ENCODE measurements at places on chromosomes 2 and 18.
A peak's percentile ranks its signal among the peaks of the same experiment; 100 is the strongest.

DNA sequence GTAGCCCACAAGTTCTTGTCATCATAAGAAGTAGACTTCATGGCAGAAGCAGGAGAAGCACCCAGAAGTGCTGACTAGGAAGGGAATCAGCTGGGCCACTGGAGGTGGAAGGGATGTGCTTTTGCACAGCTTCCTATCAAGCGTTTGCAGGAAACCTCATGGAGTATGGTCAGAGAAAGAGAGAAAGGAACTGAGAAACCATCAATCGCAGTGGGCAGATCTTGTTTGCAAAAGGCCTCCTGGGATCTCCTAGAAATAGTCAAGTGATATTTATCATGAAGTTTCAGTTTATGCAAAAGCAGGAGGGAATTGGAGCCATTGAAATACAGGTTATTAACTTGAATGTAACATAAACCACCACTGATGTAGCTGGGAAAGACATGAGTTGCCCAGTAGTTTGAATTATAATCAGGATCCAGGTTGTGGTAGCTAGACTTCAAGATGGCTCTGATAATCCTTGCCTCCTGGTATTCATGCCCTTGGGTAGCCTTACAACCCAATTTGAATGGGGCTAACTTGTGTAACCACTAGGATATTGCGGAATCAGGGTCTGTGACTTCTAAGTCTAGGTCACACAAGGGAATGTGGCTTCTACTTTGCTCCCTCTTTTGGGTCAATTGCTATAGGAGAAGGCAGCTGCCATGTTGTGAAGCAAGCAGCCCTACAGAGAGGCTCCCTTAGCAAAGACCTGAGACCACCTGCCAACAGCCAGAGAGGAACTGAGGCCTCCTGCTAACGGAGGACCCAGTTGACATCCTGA, 69.8 kb upstream of the TCF4 start:
- DNase-seq = no peak

GRCh38 chr18:61420218-61420885, 87.1 kb downstream of the CDH20 start:
- DNase-seq = no peak

DNA sequence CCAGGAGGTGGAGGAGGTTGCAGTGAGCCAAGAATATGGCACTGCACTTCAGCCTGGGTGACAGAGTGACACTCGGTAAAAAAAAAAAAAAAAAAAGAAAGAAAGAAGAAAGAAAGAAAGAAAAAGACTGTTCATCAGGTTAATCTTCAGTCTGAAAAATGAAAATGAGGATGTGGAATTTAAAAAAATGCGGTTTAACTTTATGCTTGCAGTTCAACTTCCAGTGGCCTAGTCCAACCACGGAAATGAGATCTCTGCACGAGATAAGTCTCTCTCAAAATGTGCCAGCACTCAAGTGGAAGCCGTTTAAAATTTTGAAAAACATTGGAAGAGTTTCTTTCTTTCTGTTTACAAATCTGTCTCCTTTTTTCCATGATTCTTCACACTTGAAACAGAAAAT, 112.1 kb downstream of the DOCK10 start:
- DNase-seq = no peak

GRCh38 chr2:9358846-9359245, 64.5 kb downstream of the ITGB1BP1 start:
- no peak for DNase-seq

DNA sequence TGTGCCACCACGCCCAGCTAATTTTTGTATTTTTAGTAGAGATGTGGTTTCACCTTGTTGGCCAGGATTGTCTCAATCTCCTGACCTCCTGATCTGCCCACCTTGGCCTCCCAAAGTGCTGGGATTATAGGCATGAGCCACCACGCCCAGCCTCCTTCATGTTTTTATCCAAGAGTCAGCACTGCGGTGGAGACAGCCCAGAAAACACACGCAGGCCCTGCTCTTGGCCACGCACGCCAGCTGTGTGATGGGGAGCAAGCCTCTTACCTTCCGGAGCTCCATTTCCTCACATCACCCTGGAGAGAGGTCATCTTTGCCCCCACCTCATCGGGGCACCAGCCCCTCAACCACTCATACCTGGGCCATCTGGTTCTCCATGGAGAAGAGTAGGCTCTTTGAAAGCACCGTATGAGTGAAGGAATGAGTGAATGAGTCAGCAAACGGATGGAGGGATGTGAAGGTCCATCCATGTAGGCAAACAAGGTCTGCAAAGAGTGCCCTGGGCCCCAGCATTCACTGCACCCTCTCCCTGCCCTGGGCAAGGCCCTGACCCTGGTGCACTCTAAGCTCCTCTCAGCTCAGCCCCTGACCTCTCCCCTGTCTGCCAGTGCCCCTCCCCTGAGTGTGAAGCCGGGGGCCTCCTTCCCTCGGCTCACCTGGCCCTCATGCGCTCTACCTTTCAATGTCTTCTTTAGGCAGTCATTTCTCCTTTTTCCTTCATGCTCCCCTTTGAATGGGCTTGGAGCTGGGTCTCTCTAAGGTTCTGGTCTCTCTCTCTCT, 7.4 kb downstream of the GYPC start:
- DNase-seq = no peak

GRCh38 chr18:79393181-79393634, 2.5 kb upstream of the NFATC1 start:
- no peak for DNase-seq

DNA sequence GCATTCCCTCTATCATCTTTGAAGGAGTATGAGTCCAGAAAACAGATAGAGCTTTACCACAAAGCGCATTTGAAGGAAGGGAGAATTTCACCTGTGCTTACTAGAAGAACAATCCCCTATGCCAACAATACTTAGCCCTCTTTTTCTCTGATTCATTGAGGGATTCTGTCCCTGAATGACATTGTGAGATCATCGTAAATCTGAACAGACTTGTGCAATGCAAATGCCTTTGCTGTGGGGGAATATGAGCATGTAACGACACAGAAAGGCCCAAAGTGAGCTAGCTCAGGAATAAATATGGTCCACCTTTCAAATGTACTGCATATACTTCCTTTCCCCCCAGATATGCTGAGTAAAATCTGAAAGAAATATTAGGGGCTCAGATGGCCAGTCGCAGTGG, 67.6 kb downstream of the SCN1A start:
- DNase-seq = no peak

DNA sequence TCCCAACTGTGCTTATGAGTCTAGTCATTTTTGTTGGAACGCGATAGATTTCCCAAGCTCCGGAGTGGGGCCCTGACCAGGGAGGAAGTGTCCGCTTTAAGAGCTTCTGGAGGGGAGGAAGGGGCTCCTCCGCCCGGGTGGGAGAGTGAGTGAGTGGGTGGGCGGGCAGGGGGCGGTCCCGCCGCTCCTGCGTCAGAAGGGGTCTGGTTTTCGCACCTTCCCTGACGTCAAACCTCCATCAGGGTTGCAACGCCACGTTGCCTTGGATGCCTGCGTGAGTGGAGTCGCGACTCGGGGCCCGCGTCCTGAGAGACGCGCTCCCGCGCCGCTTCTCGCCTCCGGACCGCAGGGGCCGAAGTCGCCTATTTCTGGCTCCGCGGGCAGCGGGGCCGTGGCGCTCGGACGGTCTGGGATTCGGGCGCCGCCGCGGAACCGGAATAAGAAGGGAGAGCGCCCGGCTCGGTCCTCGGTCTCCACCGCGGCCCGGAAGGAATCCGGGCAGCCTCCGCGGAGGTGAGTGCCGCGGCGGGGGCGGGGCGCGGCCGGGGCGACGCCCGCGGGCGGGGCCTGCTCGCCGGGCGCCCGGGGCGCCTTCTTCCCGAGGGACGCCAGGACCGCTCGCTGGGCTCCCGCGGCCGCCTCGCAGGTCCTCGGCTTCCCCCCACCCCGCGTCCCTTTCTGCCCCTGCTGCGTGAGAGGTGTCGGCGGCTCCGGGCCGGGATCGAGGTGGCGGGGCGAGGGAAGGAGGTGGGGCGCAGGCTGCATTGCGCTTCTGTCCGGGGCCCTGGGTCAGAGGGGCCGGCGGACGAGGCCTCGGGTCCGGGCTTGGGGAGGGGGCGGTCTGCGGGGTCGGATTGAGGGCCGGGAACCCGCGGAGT, at the start of gene ZDBF2:
ZDBF2 (plus strand) TSS at position 230 of the 878 bp plus-strand sequence. CDS start 7,187 bp downstream, outside the sequence.
- DNase-seq = no peak

- DNase-seq = no peak
Observed at GRCh38 chr2:166803373-166804000, 84.8 kb upstream of the XIRP2 start.

DNA sequence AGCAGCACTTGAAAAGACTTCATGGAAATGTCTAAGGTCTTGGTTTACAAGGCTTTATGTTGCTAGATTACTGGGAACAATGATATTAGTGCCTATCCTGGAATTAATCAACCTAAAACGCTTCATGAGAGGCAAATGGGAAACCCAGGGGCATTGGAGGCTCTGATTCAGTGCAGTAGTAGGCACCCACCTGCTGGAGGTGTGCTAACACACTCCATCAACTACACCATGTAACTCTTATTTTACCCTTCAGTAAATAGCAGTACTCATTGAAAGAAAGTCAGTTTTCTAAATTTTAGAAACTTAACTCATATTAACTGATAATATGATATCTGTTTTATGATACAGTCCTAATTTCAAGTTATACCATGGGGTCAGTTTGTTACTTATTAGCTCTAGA, 17.4 kb upstream of the HNRNPA3 start:
- no peak for DNase-seq

GRCh38 chr2:106187273-106187891, 6.7 kb downstream of the UXS1 start:
- DNase-seq = peak; percentile 61

- DNase-seq = no peak
Observed at GRCh38 chr18:74172697-74173433, 24.5 kb downstream of the TIMM21 start.
